ENCODE measurements at places on chromosomes 1 and 21. TPM values are rescaled to one million over a fixed set of nuclear protein-coding genes. Genes with fewer than 3 reads are reported as not detected.

DNA sequence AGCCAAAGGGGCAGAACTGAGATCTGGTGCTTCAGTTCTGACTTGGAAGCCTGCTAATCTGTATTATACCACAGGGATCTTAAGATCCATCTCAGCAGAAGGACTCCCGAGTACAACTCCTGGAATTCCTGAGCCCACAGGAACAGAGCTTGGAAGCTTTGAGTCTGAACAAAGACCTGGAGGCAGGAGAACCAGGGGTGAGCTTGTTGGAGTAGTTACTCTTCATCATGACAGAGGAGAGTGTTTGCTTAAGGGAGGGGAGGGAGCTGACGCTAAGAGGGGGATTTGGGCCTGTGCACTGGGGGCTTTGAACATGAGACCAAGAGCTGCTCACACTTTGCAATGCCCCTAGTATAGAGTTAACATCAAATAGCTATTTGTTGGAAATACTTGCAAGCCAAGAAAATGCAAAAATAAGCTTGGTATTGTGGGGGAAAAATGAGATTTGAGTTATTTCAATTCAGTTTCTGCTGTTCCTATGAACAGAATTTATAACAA, 41.1 kb upstream of the TRABD2B start:
- DNase-seq = no peak

DNA sequence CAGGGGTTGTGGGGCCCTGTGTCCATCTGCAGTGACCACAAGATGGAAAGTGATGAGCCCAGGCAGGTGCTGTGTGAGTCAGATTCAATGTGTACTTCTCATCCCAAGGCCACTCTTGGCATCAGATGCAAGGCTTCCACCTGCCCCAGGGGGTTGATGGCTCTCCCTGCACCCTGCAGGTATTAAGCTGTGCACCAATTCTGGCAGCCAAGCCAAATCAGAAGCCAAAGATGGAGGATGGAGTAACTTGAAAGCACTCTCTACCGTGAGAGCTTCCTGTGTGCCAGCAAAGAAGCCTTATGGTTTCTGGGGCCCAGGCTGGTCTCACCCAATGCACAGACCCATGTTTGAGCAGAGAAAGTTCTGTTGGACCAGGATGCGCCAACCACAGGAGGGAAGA, 44.3 kb upstream of the TENT5C start:
- no peak for DNase-seq

- no peak for DNase-seq
Observed at GRCh38 chr1:23563755-23564374, 4.6 kb upstream of the ID3 start.

- no peak for DNase-seq
Observed at GRCh38 chr21:33247599-33247998, 17.9 kb downstream of the IFNAR2 start.

- DNase-seq = no peak
Observed at GRCh38 chr1:95635811-95636210, 401.8 kb downstream of the RWDD3 start.

DNA sequence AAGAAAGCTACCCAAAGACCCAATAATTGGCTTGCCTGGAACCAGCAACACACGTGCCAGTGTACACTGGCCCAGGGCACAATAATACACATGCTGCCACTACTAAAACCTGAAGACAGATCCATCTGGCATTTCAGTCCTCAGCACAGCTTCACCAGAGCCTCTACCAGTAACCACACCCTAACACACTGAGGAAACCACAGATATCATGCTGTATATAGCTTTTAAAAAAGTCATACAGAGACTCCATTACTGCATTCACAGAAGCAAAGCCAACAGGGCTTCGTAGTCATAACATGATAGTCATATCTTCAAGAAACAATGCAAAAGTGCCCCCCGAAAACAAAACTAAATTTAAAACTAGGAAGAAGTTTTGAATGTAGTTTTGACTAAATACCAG, 40.6 kb upstream of the NEGR1 start:
- no peak for DNase-seq

DNA sequence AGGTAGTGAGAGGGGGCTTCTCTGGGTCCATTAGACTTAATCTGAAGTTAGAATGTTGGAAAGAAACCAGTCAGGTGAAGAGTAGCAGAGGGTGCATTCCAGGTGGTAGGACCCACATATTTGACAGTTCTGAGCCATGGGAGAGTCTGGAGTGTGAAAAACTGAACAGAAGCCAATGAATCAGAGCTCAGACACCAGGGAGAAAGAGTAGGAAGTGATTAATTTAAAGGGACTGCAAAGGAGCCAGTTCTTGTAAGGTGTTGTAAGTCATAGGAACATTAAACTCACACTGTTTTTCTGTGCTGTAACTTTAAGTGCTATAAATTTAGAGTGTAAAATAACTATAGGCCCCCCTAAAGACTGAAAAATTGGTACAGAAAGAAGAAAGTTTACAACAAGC, 5.9 kb upstream of the DHX9 start:
- DNase-seq = no peak

DNA sequence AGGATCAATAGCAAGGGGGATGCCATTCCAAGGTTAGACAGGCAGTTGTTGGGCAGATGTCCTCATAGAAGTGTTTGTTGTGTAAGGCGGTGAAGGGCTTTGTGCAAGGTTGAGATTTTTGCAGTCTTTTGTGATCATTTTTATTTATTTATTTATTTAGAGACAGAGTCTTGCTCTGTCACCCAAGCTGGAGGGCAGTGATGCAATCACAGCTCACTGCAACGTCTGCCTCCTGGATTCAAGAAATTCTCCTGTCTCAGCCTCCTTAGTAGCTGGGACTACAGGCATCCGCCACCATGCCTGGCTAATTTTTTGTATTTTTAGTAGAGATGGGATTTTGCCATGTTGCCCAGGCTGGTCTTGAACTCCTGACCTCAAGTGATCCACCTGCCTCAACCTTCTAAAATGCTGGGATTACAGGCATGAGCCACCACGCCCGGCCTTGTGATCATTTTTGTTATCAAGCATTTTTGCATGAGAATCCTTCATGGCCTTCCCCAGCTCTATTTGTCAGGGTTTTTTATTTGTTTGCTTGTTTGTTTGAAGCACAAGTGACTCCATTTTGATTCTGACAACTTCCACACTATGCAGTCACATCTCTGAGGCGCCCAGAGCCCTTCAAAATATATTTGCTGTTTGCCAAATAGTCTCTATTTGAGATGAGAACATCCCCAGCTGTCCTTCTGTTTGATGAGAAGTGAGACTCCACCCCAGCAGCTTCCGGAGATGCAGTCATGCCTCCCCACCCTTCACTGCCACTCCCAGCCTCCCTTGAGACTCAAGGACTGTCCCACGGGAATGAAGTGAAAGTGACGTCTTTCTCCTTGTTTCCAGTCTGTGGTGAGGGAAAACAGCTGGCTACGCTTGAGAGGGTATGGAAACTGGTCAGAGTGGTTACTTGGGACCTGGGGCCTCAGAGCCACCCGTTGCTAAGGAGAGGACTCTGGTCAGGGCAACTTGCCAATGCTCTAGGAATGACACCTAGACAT, 38.0 kb downstream of the TMEM50B start:
- DNase-seq = no peak

Gene RSPH1
- not detected for total RNA-seq

Gene ST6GALNAC3
- not detected for total RNA-seq

Gene ATG4C
- 8.8 TPM for total RNA-seq

Gene LRRN2
- total RNA-seq = not detected

Gene PER3
- 4.0 TPM for total RNA-seq
